Heart left ventricle (tissue), 16 donors: ENCODE measurements at places on chromosomes 1 and 21.

DNA sequence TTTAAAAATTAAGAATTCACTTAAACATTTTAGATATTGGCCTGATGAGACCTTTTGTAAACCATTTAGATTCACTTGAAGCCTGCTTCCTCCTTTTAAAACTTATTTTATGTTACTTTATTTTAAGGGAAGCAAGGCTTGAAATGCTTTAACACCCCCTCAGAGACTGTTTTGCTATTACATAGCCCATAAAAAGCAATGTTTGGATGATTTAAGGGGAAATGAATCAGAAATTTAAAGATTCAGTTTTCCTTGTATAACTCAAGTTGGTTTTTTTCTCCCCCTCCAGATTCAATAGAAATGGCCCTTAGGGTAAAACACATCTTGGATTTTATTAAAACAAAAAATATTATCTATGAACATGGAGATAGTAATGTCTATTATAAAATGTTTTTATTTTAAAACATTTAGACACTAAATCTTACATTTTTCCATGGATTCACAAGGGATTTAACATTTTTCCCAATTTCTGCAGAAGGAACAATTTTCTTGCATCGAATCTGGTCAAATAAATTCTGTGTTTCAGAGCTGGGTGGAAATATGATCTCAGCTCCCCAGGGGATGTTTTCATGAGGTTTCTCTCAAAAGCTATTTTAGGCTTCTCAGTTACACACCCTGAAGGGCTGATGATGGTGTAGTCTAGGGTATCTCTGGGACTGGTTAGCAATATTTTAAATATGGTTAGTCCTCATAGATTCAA lies 69.3 kb upstream of the WARS2 start:
- DNase-seq = no peak

GRCh38 chr1:51156752-51157151 lies 54.7 kb downstream of the C1orf185 start:
- no peak for DNase-seq

- DNase-seq = no peak
Measured at GRCh38 chr1:42731585-42731984, 8.5 kb downstream of the CLDN19 start.

GRCh38 chr1:161198194-161198896 lies 509 bp downstream of the ADAMTS4 start:
- DNase-seq = no peak

DNA sequence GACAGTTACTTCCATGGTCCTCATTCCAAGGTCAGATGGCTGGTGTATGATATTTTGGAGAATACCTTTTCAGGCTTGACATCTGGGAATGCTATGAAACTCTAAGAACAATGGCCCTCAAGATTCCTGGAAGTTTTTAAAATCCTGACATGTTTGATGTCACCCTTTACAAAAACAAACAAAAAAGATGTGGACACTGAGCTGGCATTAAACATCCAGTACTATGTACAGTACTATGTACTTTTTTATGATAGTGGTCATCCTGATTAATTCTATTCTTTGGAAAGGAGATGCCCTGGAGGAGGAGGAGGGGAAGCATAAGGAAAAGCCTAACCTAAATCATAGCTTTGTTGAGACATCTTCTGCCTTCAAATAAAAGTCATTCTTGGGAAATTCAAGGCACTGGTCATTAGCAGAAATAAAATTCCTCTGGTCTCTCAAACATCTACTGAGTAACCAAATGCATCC lies 235.4 kb downstream of the HMCN1 start:
- no peak for DNase-seq

DNA sequence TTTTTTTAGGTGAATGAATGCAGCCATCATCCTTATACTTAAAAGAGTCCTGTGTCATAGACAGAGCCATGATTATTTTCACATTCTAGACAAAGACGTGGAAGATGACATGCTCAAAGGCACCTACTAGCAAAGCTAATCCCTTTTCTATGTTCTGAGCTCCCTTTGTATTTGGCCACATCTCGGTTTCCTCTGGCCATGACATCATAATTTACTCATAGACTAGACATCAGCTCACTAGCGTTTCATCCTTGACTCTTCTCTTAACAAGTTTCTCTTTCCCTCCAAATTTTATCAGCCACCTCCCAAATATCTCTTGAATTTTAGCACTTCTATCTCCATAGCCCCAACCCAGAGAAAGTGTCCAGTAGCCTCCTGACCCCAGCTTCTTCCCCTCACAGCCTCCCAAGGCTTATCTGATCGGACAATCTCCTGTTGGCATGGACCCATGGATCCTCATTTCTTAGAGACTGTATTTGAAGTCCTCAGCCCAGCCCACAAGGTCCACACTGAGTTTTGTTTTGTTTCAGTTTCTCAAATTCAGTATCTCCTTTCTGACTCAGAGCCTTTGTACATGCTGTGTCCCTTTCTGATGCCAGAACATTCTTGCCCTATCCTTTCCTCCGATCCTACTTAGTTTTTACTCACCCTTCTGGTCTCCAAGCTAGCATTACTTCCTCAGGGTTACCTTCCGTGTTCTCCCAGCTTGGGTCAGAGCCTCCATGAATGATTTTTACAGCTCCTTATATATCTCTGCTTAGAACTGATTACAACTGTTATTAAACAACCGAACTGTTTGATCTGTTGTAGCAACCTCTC lies 33.0 kb upstream of the EPS8L3 start:
- DNase-seq = no peak

DNA sequence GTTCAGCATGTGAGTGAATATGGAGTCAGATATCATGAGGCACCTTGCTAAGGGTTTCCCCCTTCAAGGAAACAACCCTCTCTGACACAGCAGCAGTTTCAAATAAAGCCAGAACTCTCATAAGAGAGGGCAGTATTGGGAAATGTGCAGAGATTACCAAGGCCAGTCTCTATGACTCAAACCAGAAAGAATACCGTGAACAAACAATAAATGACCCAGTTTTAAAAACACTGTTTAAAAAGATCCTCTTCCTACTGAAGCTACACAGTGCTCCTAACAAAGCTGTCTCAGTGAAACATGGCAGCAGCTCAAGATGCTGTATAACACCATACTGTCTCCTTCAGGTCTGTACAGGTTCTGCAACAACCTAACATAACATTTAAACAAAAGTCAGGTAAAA lies 102.6 kb downstream of the KIAA0319L start:
- no peak for DNase-seq

DNA sequence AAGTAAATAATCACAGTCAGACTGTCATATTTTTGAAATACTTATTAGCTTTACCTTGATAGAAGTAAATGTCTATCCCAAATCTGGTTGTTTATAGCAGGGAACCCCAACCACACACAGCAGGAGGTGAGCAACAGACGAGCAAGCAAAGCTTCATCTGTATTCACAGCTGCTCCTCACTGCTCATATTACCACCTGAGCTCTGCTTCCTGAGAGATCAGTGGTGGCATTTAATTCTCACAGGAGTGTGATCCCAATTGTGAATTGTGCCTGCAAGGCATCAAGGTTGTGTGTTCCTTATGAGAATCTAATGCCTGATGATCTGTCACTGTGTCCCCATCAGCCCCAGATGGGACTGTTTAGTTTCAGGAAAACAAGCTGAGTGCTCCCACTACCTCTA lies 104.3 kb downstream of the GPATCH2 start:
- DNase-seq = no peak

DNA sequence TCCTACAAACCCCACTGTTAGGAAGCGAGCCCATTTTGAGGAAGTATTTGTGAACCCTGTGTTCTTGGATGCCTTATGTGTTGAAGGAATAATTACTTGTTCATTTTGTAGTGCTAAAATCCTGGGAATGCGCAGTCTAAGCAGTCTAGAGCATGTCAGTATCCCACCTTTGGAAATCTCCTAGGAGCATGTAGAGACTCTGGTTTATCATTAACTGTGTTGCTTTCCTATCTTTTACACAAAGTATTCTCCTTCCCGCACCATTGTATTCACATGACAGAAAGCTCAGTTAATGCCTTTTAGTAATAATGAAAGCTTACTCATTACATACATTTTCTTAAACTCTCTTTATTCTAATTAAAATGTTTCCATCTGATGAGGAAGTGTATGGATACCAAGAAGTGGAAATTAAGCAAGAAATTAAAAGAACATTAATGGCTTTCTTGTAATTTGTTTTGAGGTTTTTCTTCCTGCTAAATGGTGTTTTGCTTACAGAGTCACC lies 99.4 kb downstream of the CAMTA1 start:
- DNase-seq = no peak

GRCh38 chr1:178537382-178538090 lies 24.6 kb downstream of the TEX35 start:
- DNase-seq = no peak
